ENCODE measurements at places on chromosomes 2 and 18.

DNA sequence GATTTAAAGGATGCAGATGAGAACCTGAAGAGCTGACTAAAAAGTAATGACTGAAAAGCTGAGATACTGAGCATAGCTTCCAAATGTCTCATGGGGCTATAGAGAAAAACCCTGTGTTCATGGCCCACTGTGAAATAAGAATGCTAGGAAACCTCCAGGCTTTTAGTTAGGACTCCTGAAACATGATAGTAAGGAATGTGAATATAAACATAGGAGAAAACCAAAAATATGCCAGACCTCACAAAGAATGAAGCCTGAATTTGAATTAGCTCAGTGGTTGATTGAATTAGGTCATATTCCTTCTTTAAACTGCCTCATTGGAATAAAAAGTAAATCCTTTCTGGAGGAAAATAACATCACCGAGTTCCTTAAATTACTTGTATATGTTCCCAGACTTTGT is 194.5 kb upstream of the NXPH2 start:
- DNase-seq = no peak

GRCh38 chr2:225867071-225867470 is 467.6 kb downstream of the NYAP2 start:
- DNase-seq = no peak

GRCh38 chr2:11710632-11711353 is 35.6 kb upstream of the LPIN1 start:
- no peak for DNase-seq

GRCh38 chr2:46942143-46942526 is 26.5 kb upstream of the MCFD2 start:
- DNase-seq = no peak

DNA sequence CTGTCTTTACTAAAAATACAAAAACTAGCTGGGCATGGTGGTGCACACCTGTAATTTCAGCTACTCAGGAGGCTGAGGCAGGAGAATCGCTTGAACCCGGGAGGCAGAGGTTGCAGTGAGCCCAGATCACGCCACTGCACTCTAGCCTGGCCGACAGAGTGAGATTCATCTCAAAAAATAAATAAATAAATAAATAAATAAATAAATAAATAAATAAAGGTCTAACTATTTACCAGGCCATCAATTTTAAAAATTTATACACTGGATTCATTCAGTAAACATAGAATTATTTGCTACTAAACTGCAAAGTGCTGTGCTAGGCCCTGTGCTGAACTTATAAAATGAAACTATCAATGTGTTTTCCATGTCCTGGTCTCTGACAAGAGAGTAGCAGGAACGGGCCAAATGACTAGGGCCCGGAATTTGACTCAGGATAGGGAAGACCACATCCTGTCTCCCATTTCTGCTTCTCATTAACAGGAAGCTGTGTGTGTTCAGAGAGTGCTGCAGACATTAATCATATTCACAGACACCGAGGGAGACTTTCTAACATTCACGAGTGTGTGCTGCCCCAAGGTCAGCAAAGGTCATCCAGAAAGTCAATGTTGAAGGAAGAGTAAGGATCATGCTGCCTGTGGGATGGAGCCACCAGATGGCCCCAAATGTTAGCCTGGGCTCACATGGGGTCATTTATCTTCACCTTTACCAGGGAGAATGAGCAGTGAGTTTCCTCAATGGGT is 95.8 kb downstream of the SPP2 start:
- no peak for DNase-seq

DNA sequence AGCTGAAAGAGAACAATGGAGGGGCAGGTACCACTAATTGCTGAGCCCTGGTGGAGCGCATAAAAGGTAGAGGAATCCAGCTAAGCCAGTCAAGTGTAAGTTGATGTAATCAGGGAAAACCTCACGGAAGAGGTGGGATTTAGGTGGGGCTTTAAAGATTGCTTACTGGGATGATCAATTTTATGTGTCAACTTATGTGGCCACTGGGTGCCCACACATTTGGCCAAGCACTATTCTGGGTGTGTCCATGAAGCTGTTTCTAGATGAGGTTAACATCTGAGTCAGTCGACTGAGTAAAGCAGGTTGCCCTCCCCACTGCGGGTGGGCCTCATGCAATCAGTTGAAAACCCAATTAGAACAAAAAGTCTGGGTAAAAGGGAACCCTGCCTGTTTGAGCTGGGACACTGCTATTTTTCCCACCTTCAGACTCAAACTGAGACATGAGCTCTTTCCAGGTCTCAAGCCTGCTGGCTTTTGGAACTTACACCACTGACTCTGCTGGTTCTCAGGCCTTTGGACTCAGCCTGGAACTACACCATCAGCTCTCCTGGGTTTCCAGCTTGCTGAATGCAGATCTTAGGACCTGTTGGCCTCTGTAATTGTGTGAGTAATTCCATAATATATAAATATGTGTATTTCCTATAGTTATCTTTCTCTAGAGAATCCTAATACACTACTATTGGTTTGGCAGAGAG is 67.3 kb downstream of the MYO5B start:
- DNase-seq = no peak

- DNase-seq = no peak
Observed at GRCh38 chr2:42764901-42765300, 966 bp upstream of the OXER1 start.

DNA sequence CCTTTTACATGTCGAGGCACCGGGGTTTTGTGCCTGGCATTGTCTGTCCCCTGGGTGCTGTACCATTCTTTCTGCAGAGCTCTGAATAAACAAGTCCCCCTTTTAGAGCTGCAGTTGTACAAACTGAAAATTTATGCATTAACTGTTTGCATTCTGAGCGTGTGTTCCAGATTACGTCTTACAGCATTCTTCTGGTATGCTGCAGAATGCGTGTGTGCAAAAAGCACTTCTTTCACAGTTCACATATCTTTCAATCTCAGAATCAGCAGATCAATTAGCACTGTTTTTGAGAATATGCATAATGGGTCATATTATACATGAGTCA is 27.5 kb downstream of the MEIS1 start:
- DNase-seq = no peak

- DNase-seq = no peak
Observed at GRCh38 chr2:112140899-112141625, 2.9 kb downstream of the FBLN7 start.

GRCh38 chr2:144396318-144396717 is 123.6 kb downstream of the ZEB2 start:
- DNase-seq = no peak

- DNase-seq = no peak
Observed at GRCh38 chr2:106941372-106941993, 55.5 kb upstream of the ST6GAL2 start.

- DNase-seq = no peak
Observed at GRCh38 chr2:120684289-120685065, 51.2 kb upstream of the GLI2 start.

GRCh38 chr2:12842917-12843316 is 126.2 kb downstream of the TRIB2 start:
- no peak for DNase-seq

DNA sequence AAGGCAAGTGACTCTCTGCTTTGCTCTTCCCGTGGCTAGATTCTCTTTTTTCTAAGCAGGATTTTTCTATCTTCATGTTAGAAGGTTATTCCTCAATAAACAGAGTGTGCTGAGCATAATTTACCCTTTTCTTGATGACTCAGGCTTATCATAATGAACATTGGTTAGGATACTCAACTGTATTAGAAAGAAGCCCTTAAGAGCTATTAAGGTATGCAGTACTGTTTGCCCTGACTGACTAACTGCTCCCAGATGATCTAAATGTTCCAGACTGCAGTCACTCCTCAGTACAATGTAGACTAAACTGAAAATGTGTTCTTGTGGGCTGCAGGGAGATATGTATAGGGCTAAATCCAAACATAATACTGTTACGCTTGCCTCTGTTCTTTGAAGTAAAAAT is 687.8 kb downstream of the NUP35 start:
- no peak for DNase-seq

GRCh38 chr18:2508155-2508554 is 63.1 kb downstream of the METTL4 start:
- no peak for DNase-seq

GRCh38 chr2:133886735-133887675 is 318.7 kb upstream of the NCKAP5 start:
- peak; percentile 82 for DNase-seq

- DNase-seq = no peak
Observed at GRCh38 chr2:151200844-151201243, 60.8 kb downstream of the RBM43 start.

DNA sequence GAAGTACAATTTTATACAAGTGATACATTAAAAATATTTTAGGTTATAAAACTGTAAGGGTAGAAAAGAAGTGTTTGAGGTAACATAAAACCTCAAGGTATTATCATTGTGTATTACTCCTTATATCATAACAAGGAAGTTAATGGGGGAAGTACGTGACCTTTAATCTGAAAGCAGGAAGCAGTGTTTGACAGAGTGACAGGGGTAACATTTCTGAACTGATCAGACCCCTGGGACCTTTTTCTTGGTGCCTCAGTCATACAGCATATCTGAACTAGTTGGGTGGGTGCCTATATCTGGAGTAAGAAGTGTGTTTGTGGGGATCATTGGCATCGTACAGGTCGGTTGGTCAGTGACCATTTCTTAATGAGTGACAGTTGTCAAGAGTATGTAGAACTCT is 43.0 kb downstream of the MALT1 start:
- DNase-seq = no peak

GRCh38 chr2:235054919-235055318 is 103.1 kb downstream of the SH3BP4 start:
- DNase-seq = no peak

- no peak for DNase-seq
Observed at GRCh38 chr2:200077210-200077650, 121.8 kb downstream of the MAIP1 start.

GRCh38 chr18:76472829-76473228 is 22.2 kb downstream of the ZNF516 start:
- DNase-seq = no peak

- no peak for DNase-seq
Observed at GRCh38 chr2:99079226-99079625, 62.3 kb upstream of the C2orf15 start.

DNA sequence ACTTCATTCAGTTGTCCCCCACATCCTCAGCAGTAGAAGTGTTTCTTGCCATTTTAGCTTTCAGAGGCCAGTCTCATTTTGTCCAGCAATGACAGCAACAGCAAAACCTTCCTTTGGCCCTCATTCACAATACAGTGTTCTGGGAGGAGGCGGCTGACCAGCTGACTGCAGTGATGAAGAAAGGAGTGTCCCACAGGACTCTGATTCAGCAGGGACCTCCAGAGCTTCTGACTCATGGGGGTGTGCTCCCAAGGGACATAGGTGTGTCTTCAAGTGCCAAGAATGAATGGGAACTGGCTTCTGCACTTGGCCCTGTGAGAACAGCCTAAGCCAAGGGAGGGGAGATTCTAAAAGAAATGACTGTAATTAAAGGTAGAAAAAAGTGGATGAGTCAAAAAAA is 147.0 kb upstream of the PELI1 start:
- no peak for DNase-seq

DNA sequence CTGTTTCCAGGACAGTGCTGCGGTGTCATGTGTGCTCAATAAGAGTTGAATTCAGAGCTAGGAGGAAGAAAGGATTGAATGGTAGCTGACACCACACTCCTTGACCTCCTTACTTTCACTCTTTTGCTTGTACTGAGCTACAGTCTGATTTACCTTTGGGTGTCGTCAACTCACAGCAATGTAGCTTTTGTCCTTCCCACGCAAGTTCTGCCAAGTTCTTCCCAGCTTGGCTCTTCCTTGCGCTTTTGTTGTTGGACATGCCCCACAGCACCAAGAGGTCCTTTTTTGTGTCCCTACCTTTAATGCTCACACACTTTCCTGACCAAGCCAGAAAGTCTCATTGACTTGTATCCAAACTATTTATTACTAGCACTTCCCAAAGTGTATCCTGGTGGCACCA is 38.3 kb upstream of the ITGB6 start:
- DNase-seq = no peak

- no peak for DNase-seq
Observed at GRCh38 chr2:176003958-176004357, 1.9 kb upstream of the LNPK start.

GRCh38 chr2:53051157-53051556 is 716.4 kb upstream of the CHAC2 start:
- DNase-seq = no peak

- DNase-seq = no peak
Observed at GRCh38 chr2:120287183-120288015, 34.7 kb downstream of the RALB start.

GRCh38 chr2:10947446-10948187 is 35.9 kb downstream of the KCNF1 start:
- no peak for DNase-seq

DNA sequence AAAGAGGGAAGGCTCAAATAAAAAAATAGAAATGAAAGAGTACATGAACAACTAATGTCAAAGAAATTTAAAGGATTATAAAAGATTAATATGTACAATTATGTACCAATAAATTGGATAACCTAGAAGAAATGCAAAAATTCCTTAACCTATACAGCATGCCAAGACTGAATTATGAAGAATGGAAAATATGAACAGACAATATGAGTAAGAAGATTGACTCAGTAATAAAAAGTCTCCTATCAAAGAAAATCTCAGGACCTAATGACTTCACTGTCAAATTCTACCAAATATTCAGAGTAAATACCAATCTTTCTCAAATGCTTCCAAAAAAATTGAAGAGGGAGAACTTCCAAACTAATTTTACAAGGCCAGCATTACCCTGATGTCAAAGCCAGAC is 120.2 kb upstream of the SPOPL start:
- no peak for DNase-seq
